ENCODE measurements at places on chromosomes 12 and 14.

DNA sequence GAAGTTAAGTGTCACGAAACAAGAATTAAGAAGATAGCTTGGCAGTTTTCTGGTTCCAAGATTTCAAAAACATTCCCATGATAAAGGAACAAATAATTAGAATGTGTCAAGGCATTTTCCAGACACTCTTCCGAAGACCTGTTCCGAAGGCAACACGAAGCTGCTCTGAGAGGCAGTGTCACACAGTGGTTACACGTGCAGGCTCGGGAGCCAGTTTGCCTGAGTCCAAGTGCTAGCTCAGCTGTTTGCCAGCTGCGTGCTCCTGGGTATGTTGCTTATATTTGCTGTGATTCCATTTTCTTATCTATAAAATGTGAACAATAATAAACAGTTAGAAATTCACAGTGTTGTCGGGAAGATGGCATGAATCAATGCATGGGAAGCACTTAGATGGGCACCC, 217.9 kb upstream of the GRIP1 start:
- no peak for DNase-seq

DNA sequence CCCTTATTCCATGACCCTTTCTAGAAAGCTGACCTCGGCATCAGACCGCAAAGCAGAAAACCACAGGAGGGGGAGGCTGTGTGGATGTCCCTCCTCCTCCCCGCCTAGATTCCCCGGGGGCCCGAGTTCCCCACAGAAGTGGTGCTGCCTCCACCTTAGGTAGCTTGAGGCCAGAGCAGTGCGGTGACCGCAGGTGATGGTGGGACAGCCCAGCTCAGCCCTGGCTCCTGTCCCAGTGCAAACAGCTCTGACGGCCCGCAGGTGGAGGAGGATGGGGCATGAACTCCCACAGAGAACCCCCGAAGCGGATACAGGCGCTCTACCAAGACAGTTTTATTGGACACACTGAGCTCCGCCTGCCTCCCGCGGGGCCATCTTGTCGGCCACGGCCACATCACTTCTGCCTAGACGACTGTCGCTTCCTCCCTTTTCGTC, 19.5 kb downstream of the ARL6IP4 start:
- DNase-seq = no peak

GRCh38 chr14:28243600-28243999, 523.0 kb upstream of the FOXG1 start:
- no peak for DNase-seq

GRCh38 chr12:113612076-113612728, 140.5 kb upstream of the LHX5 start:
- no peak for DNase-seq

DNA sequence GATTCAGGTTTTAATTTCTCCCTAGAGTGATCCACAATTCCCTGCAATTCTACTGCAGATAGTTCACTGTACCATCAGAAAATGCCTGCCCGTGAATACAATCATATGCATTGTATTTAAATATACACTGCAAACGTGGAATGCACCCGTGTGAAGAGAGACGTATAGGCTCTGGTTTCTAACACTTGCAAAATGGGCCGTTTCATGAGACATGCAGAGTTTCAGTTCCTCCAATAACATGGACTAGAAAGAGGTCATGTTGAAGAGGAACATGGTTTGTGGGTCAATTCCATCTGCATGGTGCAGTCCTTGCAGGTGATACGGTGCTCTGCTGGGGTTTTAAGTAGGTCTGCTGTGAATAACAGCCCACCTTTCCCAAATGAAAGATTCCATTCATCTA, 373.3 kb downstream of the TMEM132D start:
- DNase-seq = no peak

Measured in CD4-positive, alpha-beta T cell treated with Interleukin-1 beta for 1 hour (primary cell).